Stimulated activated CD4-positive, alpha-beta T cell treated with anti-CD3 and anti-CD28 coated beads, Interleukin-15, amount 100 ng/mL, for 1 hour (primary cell): ENCODE measurements at places on chromosomes 6 and 20.

GRCh38 chr20:34529742-34530141 is 13.5 kb downstream of the DYNLRB1 start:
- DNase-seq = no peak

GRCh38 chr20:62236766-62237513 is 1.4 kb upstream of the OSBPL2 start:
- DNase-seq = no peak

- no peak for DNase-seq
Observed at GRCh38 chr6:128686084-128686483, 165.7 kb upstream of the PTPRK start.

- no peak for DNase-seq
Observed at GRCh38 chr6:17458966-17459365, 65.6 kb downstream of the CAP2 start.

GRCh38 chr20:15818651-15819071 is 754.6 kb downstream of the KIF16B start:
- DNase-seq = no peak

- DNase-seq = no peak
Observed at GRCh38 chr6:70638468-70638867, 29.2 kb upstream of the SMAP1 start.

- no peak for DNase-seq
Observed at GRCh38 chr20:63508072-63508768, 9.3 kb upstream of the EEF1A2 start.

DNA sequence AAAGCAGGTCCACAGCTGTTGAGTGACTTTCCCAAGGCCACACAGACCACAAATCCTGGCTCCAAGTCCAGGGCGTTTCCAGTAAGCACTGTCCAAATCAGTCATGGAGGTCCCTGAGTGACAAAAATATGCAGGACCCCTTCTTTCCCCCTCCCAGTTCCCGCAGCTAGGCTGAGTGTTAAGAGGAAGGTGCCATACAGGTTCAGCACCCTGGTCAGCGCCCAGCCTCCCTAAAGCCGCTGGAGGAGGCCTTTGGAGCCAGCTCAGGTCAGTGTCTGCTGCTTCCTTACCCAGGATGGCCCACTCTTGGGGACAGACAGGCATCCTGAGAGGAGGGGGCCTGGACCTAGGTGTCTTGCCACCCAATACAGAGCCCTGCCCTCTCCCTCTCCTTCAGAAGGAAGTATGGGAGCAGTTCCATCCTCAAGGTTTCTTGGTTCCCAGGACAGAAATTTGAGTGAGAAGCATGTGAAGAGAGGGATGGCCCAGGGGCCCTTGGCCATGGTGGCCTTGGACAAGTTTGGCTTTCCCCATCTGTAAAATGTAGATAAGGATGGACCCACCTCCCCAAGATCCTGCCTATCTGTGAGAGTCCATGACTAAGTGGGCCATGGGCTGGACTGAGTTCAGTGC is 13.2 kb downstream of the TMEM74B start:
- no peak for DNase-seq

DNA sequence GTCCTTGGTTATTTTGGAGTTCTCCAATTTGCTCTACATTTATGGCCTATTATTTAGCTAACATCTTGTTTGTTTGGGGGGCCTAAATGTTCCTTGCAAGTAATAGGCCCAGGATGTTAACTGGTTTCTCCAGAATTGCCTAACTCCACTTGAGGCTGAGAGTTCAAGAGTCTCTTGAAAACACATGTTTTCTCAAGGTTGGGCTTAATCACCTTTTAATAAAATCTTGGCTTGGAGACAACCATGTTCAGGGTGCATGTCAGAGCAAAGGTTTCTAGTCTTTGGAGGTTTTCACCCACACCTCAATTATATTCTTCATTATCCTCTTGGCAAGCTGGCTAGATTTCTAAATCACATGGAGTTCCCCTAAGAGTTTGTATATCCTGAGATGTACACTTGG is 54.2 kb downstream of the KLHL31 start:
- DNase-seq = no peak

- no peak for DNase-seq
Observed at GRCh38 chr20:51551186-51551585, 8.7 kb upstream of the NFATC2 start.

DNA sequence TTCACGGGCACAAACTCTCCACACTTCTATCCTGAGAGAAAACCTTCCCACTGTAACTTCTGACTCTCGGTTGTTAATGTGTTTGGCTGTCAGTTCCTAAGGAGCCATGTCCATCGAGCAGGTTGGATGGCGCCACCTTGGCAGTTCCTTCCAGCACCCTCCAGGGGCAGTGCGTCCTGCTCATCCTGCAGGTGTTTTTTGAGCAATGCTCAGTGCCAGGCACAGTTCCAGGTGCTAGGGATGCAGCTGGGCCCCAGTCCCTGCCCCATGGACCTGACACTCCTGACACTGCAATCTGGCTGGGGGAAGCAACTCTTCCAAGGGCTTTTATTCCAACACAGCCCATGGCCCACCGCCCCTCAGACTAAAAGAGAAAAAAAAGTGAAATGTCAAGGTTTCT is 376.4 kb downstream of the PREX1 start:
- DNase-seq = no peak

DNA sequence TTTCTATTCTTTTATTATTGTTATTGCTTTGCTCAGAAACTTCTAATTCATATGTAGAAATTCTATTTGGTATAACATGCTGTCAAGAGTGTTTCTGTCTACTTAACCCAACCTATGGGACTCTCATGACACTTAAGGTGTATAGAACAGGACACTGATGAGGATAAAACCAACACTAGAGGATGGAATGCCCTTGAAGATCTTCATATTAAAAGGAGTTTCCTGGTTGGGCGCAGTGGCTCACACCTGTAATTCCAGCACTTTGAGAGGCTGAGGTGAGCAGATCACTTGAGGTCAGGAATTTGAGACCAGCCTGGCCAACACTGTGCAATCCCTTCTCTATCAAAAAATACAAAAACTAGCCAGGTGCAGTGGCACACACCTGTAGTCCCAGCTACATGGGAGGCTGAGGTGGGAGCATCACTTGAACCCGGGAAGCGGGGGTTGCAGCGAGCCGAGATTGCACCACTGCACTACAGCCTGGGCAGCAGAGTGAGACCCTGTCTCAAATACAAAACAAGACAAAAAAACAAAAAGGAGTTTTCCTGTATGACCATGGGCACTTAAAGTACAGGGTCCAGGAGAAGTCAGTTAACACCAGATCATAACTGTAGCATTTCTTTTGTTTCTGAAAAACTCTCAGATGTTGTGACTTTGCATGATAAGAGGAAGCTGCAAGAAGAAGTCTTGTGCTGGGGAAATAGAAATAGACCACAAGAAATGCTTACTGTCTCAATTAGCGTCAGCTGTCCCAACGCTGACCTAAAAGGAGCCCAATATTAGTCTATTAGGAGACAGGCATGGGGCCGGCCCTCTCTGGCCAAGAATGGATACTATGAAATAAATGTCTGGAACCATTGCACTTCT is 38.9 kb upstream of the CD2AP start:
- no peak for DNase-seq

DNA sequence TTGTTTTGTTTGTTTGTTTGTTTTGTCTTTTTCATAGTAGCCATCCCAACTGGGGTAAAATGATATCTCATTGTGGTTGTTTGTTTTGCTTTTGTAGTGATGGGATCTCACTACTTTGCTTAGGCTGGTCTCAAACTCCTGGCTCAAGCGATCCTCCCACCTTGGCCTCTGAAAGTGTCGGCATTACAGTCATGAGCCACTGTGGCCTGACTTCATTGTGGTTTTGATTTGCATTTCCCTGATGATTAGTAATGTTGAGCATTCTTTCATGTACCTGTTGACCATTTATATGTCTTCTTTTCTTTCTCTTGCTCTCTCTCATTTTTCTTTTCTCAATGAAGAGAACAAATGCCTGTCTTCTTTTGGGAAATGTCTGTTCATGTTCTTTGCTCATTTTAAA is 30.8 kb upstream of the HLA-DOA start:
- DNase-seq = no peak

DNA sequence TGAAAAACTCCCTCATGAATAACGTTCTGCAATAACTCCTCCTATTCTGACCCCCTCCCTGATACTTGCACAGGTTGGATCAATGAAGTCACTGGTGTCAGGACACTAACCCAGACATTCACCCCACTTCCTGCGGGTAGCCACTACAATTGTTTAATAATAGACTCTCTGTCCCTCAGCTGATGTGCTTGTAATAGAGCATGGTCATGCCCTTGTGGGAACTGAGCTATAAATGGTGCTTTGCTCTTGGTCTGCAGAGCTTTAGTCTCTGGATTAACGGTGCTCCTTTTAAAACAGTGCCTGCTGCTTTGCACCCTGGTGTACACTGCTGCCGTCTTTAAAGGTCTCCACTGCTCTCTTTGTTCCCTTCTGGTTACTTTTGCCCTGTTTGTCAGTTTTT is 127.3 kb downstream of the BACH2 start:
- no peak for DNase-seq
